ENCODE measurements at places on chromosomes 12 and 14.

DNA sequence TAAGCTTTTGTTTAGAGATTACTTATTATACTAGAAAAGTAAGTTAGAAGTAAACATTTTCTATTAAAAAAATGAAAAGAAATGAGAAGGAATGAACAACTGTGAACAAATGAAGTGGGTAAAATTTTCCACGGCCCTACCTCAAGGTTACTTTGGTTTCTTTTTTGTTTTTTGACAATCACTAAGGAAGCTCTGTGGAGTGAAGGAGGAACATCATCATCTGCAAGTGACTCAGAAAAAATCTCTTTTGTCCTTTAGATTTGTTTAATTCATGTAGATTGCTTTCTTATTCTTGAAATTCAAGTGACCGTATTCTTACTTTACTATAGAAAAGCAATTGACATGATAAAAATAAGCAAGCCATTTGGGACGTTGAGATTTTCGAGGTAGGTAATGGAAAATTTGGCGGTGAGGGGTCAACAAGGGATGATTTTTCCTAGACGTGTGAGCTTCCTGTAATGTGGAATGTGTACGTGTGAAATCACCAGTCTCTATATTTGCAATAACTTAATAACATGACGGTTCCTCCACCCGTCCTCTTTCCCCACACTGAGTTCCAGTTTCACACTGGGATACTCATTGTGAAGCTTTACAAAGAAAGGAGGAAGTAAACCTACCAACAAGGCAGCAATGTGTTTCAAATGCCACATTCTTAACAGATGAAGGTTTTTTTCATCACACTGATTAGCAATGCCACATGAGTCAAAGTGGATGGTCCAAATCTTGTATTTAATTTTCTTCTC is 62.3 kb upstream of the EGLN3 start:
- no peak for DNase-seq

DNA sequence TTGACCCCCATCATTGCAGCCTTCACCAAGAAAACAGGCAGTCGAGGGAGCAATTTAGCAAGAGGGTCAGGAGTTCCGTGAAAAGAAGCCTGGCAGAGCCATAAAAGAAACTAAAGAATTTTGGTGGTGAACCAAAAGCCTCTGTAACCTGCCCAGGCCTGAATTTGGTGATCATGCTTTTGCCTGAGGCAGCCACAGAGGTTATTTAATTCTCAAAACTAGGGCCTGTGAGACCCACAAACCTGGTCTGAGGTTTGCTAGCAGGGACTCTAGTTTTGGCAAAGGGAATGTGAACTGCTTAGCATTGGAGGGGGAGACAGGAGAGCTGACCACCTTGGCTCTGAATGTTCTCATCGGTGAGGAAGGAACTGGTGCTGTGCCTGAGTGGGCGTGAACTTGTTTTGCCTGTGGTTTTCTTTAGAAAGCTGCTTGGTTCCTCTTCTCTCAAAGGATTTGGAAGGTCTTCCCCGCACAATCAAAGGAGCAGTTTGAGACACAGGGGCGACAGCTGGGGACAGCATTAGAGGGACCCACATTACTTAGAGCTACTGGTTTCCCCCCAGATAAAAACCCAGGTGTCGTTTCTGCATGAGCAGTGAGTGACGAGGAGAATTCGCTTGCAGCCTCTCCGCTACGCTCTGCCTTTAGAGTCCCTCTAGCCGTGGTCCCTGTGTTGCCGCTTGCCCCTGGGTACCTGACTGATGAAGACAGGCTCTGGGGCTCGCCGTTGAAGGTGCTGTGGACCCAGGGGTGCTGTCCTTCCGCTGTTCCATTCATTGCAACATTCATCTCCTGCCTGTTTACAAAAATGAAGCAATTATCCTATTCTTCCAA is 12.6 kb upstream of the WNT5B start:
- DNase-seq, result no peak

DNA sequence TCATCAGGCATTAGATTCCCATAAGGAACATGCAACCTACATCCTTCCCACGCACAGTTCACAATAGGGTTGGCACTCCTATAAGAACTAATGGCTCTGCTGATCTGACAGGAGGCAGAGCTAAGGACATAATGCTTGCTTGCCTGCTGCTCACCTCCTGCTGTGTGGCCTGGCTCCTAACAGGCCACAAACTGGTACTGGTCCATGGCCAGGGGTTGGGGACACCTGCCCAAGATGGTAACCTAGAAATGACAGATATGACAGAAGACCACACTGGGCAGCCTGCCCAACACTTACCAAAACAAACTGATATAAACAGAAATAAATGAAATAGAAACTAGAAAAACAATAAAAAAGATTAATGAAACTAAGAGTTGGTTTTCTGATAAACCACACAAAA is 325.6 kb downstream of the SEC23A start:
- no peak for DNase-seq

DNA sequence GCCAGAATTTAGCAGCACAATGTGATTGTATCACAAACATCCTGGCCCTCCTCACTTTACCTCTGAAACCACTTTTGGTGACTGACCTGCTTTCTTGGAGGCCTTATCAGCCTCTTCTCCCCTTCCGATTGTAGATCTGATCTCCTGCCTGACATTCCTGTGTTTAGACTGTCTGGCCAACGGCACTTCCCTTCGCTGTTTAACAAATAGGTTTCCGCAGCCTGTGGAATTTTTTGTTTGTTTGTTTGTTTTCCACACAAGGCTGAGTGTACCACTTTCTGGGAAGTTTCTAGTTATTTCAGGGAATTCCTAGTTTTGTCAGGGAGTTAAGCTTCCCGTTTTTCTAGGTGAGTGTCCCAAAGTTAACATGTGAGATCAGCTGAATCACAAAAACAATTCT is 65.9 kb upstream of the CDKN3 start:
- DNase-seq, result no peak

DNA sequence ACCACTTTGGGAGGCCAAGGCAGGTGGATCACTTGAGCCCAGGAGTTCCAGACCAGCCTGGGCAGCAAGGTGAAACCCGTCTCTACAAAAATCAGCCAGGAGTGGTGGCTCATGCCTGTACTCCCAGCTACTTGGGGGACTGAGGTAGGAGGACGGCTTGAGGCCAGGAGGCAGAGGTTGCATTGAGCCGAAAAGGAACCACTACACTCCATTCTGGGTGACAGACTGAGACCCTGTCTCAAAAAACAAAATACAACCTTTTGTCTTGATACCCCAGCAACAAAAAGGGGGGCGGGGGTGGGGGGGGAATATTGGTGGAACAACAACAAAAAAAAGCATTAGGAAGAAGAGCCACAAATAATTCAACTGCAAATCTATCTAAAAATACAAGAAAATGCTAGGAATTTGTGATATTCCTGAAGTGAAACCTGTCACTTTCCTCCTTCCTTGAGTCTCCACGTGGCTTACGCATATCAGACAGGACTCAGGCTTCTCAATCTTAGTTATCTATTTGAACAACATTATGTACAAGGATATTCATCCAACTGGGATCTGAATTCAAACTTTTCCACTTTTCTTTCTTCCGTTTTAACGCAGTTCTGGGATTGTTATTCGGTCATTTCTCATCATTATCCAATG is 1.3 kb downstream of the R3HDM2 start:
- no peak for DNase-seq

- no peak for DNase-seq
These were observed 140.5 kb downstream of the KCNA5 start for GRCh38 chr12:5184186-5184585.

GRCh38 chr12:91778938-91779400 is 366.7 kb downstream of the BTG1 start:
- no peak for DNase-seq

DNA sequence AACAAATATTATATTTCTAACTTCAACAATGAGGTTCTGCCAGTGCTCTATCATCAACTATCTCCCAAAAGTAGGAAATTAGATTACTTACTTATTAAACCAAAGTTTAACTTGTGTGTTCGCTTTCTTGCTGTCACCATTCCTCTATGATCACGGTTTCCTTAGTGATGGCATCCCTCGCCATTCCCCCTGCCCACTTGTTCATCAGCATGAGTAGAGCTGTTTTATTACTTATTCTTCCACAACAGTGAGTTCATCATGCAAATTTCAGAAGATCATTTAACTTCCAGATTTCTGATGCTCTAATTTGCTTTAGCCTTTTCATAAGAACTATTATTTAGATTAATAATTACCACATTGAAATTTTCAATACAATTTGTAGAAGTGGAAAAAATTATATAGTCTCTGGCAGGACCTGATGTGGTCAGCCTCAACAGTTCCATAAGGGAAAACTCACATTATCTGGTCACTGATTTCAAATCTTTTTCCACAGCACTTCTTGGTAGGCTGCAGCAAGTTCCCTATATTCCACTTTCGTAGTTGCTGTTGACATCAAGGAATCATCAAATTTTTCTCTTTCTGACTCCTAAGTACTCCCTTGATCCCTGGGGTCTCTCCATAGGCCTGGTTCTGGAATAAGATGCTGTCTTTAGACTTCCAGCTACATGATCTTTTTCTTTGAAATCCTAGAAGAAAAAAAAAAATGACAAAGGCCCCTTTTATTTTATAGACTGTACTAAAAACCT is 174.6 kb downstream of the RASSF9 start:
- DNase-seq, result no peak

- DNase-seq, result no peak
These were observed 253.4 kb downstream of the PAX9 start for GRCh38 chr14:36915081-36915480.

DNA sequence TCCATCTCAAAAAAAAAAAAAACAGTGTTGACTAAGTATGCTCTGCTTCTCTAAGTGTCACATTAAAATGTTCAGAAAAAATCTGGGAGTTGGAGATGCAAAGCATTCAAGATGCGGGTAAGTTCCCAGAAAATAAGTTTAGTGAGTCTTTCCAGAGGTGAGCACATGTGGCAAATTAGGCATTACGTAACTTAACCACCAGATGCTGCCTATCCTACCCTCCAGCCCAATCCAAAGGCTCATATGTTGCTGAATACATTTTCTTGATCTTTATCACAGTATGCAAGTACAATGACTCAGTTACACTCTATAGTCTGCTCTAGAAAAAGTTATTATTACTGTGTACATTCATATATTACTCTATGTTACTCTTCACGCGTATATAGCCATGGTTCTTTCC is 3.6 kb downstream of the SLC2A14 start:
- DNase-seq, result no peak

DNA sequence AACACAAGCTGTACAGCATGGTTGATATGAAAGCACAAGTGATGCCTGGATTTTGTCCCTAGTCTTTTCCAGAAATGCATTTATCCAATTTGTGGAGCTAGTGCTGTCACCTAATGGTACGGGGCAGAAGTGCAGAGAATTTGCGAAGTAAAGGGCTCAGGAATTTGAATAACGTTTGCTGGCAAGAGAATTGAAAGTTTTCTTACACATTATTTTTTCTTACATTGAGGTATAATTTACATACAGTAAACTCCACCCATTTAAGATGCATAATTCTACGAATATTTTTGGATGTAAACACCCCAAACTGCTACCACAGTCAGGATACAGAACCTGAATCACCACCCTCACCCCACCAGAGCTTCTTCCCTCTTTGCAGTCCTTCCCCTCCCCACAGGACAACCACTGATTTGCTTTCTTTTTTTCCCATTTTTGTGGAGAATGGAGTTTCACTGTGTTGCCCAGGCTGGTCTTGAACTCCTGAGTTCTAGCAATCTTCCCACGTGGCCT is 3.5 kb downstream of the AICDA start:
- DNase-seq, result no peak

DNA sequence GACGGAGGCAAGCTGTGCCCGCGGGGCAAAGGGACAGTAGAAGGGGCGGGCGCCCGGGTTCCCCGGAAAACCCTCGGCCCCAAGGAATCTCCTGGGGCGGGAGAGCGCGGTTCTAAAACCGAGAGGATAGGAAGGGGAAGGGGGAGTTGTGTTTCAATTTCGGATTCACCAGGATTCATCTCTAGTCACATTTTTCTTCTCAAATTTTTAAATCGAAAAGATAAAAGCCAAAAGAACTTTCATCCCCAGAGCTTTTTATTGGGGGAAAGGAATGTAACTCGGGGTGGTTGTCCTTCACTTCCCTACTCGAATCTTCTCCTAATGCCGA is 1.4 kb downstream of the BMP4 start:
- DNase-seq, result no peak

DNA sequence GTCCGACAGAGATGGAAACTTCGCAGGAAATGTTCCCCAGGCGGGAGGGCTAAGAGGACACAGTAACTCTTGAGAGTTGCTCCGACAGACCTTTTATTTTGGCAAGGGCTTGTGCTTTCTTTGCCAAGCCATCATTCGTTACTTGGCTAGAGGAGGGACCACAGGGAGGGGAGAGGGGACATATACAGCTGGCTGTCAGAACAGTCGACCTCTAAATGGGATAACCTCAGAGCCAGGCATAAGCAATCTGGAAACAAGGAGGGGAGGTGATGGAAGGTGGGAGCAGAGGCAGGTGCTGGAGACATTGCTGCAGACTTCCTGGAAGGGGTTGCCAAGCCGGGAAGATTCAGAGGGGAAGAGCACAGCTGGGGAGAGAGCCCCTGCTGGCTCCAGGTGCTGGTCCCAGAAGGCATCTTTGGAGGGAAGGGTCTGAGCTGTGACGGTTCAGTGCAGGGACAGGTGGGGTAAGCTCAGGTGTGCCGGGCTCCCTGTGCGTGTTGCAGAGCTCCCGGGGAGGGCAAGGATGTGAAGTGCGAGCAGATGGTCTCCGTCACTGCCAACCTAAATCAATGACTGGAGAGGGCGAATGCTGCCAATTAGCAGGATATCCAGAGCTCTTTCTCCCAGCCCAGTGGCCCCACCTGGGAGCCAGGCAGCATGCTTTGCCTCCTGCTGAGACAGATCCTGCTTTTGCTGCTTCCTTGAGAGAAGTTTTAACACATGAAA is 50.1 kb downstream of the CHST11 start:
- no peak for DNase-seq

GRCh38 chr12:121520586-121521086 is 60.2 kb downstream of the KDM2B start:
- DNase-seq, result no peak

DNA sequence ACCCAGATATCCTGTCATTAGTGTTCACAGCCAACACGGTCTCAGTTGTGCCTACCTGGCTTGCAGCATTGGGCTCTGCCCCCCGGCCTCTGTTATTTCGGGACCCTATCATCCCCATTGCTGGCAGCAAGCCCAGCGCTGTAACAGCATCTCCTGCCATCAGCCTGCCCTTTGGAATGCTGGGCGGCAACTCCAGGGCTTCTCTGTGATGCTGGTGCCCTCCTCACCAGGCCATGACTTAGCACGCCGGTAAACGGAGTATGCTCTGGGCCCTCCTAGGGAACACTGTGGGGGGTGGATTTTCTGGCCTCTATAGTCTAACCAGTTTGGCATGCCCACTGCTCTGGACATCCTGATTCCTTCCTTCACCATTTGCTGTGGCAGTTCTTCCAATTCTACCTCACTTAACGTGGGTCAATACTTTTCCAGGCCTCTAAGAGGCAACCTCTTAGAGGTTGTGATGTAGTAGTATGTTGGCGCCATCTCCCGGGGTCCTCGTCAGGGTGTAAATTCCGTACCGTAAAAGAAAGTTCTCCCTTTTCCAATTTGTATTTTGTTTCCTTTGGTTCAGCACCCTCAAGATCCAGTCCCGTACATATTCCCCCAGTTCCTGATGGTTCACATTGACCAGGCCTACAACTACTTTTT is 80.0 kb downstream of the SINHCAF start:
- DNase-seq, result no peak

Measured in cerebellar nuclear complex (tissue), 1 donor.